NCI-H1417 treated with DMSO at 0.1 percent for 48 hours (cell line): ENCODE measurements at places on chromosomes 16 and 17.

DNA sequence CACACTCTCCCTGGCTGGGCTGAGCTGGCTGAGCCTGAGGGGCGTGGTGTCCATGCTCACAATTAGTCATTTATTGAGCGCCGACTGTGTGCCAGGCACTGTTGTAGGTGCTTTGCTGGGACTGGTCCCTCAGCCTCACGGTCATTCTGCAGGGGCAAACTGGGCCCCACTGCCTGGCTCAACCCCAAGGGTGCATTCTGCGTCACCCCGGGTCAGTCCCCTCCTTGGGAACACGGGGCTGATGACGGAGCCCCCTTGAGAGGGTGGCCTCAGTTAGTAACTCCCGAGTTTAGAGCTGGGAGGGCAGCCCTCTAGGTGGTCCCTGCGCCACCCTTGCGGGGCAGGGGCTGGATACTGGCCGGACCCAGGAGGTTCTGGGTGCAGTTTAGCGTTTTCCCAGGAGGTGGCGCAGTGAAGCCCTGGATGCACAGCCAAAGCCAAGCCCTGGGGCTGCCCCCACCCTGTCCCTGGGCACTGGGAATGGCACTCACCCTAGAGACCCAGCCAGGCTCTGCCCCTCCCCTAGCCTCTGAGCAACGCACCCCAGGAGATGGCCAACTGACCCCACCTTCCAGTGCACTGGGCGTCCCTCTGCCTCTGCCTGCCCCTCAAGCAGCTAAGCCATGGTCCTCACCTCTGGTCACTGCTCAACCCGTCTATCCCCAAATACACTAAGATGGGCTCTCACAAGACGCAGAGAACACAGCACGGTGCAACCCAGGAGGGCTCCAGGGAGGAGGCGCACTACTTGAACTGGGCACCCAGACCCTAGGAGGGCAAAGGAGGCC is 243.2 kb upstream of the GSE1 start:
- DNase-seq, result no peak

DNA sequence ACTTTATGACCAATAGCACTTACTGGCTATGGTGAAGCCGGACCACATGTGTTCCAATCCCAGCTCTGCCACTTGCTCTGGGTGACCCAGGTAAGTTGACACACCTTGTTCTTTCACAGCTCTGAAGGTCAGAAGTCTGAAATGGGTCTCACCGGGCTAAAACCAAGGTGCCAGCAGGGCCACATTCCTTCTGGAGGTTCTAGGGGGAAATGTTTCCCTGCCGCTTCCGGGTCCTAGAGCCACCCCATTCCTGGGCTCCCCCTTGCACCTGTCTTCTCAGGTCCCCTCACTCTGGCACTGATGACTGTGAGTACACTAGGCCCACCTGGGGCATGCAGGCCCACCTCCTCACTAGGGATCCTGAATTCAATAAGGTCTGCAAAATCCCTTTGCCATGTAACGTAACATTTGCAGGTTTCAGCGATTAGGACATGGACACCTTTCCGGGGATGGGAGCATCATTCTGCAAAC is 11.4 kb downstream of the USP7 start:
- DNase-seq, result no peak

GRCh38 chr16:3625911-3626732 is 14.7 kb upstream of the SLX4 start:
- DNase-seq, result no peak

DNA sequence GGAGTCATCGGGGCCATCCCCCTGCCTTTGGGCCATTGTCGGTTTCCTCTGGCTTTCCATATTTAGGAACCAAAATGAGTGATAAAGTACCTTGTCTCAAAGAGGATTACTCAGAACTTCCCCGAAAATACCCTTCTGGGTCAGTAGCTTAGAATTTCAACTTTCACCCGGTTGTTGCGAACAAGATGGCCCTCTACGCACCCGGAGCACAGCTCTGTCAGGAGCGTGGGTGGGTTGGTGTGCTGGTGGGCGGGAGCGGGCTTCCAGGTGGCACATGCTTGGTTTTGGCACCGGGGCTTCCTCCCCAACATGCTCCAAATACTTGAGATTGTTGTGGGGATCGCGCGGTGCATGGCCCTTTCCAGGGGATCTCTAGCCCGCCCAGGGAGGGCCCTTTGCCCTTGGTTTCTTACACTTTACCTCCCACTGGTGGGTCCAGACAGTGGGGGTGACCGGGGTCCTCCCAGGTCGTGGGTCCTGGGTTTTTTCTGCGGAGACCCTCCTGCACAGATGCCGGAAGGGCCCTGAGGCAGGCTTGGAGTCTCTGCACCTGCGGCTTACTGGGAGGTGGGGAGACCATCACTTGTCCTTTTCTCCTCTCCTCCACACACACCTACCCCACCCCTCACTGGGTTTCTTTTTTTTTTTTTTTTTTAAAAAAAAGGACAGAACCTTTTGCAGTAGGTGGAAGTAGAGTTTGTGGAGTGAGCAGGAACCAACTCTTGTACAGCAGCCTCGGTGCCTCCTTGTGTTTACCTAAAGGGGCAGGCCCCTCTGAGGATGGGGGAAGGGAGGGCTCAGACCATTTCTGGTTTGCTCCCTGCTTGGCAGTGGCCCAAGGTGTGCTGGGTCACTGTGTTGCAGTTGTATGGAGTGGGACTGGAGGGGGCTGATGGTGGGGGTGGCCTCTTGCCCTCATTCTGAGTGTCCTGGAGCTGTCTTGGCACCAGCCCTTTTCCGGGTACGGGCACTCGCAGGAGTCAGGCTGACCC is 142.1 kb downstream of the SEC14L1 start:
- DNase-seq, result no peak

DNA sequence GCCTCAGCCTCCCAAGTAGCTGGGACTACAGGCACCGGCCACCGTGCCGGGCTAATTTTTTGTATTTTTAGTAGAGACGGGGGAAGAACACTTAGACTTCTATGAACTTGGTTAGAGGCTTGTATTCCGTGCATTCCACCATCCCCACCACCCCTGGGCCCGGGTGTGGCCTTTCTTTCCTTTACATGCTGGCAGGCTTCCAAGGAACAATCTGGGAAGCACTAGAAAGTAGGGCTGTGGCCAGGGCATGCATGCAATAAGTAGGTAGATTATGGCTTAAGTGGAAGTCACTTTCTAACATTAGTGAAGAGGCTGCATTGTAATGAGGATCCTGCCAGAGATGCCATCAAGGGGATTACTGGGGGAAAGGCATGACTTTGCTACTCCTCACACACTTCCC is 171.6 kb downstream of the SHISA6 start:
- DNase-seq, result no peak

DNA sequence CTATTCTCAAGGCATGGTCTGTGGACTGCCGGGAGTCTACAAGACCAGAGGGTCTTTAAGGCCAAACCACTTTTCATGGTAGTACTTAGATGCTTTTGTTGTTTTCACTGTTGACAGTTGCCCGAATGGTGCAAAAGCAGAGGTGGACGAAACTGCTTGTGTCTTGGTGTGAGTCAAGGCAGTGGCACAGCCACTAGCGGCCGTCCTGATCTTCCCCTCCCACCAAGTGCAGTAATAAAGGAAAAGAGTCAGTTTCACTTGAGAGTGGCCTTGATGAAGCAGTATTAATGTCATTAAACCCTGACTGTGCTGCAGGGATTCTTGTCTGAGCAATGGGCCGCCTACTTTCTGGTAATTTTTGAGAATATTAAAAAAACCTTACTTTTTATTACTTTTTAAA is 109.1 kb downstream of the PRKCA start:
- DNase-seq, result no peak

- DNase-seq, result no peak
Observed at GRCh38 chr16:68719993-68720489, 17.1 kb upstream of the CDH1 start.

- peak; percentile 14 for DNase-seq
Observed at GRCh38 chr16:72467157-72467759, 295.3 kb upstream of the PMFBP1 start.

DNA sequence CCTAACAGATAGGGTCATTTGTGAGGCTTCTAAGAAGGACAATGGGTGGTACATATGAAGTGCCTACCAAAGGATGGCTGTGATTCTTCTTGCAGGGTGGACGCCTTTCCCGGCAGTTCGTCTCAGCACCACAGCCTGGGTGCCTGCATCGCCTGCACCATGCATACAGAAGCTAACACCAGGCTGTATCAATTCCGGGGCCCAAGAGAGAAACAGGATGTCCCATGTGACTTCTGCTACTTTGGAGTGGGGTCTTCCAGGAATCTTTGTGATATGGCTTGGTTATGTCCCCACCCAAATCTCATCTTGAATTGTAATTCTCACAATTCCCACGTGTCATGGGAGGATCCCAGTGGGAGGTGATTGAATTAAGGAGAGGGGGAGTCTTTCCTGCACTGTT is 251.6 kb upstream of the TNRC6C start:
- DNase-seq, result no peak

DNA sequence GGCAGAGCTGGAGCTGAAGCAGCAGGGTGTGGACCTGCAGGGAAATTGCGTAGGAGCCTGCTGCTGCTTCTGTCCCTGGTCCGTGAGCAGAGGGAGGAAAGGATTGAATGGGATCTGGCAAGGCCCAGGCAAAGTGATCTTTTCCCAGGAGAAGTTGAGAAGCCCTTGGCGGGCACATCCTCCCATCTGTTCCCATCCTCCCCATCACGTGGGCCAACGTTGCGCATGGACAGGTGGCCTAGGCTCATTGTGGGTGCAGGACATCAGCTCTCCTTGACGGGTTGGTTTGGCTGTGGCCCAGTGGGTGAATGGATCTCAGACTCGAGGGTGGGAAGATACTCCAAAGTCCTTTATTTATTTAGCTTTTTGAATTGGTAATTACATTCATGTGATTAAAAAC is 29.4 kb upstream of the POLR3E start:
- DNase-seq, result no peak

- no peak for DNase-seq
Observed at GRCh38 chr16:11205754-11206581, 50.0 kb downstream of the SOCS1 start.

DNA sequence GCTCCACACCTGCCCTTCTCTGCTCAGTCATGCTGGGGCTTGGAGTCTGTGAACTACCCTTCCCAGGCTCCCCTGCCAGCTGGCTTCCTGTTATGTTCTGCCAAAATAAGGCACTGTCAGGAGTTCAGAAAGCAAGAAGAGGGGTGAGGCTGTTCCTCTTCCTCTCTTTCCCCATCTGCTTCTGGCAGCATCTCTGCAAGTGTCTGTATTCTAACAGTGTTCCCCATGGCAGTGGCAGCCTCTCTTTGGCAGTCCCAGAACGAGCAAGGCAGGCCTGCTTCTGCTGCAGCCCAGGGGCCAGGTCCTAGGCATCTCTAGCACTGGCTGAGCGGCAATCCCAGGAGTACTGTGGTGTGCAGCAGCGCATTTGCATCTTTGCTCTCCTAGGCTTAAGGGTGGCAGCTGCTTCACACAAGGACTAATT is 219.1 kb downstream of the STX8 start:
- DNase-seq, result no peak

DNA sequence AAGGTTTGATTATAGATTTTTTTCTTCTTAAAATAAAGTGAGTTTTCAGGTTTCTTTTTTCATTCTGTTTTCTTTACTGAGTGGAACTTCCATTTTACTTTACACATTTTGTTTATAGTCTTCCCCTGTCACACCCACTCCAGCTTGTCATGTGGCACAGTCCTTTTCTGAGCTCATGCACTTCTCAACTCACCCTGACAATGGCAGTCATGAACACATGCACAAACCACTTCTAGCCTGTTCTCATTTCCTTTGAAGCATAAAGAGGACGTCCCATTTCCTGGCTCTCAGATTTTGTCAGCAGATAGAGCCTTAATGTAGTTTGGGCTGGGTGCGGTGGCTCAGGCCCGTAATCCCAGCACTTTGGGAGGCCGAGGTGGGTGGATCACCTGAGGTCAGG is 168.0 kb downstream of the AHSP start:
- no peak for DNase-seq

DNA sequence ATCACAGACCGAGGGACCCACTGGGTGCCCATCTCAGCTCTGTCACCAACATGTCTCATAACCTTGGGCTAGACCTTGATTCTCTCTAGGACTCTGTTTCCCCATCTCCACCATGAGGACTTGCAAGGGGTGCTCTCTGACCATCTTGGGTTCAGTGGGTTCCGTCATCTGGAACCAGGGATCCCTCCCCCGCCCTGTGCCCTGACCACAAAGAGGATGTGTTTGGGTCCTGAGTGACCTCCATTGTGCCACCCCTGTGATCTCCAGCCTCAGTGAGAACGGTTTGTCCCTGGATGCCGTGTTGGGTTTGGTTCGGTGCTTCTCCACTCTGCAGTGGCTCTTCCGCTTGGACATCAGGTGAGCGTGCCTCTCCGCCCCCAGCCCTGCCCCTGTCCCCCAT is 49.1 kb upstream of the CPNE2 start:
- DNase-seq, result no peak

- DNase-seq, result no peak
Observed at GRCh38 chr16:71585318-71585703, 8.4 kb upstream of the TAT start.

DNA sequence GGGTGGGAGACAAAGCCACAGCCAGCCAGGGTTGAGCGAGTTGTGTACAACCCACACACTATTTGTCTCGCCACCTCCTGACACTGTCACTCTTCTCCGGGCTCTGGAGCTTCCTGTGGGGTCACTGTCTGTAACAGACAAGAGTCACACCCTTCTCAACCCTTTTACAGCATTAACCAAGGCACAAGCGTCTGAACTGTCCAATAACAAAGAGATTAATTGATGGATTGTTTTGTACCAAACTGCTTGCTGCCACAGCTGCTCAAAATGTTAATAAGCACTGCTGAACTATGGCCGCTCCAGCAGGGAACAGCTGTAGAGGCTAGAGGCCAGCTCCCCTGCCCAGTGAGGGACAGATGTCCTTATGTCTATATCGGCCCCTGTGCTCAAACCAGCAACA is 25.2 kb upstream of the HYDIN start:
- DNase-seq, result no peak

DNA sequence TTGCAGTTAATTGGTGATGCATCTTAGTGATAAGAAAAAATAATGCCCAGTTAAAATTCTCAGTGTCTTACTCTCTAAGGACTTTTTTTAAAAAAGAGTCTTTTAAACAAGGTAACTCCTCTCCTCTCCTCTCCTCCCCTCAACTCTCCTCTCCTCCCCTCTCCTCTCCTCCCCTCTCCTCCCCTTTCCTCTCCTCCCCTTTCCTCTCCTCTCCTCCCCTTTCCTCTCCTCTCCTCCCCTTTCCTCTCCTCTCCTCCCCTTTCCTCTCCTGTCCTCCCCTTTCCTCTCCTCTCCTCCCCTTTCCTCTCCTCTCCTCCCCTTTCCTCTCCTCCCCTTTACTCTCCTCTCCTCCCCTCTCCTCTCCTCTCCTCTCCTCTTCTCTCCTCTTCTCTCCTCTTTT is 675.9 kb upstream of the RBFOX1 start:
- DNase-seq, result no peak

GRCh38 chr17:6455321-6455705 is 11.1 kb downstream of the PIMREG start:
- DNase-seq, result no peak

DNA sequence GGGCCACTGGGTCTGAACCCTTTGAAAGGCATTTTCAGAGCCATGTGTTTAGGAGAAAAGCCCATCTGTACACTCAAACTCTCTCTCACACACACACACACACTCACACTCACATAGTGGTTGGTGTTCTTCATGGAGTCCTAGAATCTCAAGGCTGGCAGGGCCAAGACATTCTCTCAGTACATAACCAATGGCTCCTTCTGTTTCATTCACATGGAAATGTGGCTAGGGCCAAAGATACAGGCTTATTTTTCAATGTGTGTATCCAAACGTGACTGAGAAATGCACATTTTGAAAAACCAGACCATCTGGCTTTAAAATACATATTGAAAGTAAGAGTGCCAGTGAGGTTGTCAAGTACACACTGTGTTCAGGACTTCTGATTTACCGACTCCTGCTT is 59.0 kb upstream of the SALL1 start:
- no peak for DNase-seq
